ENCODE measurements at places on chromosomes 1 and 21.

- DNase-seq: no peak
These were observed 10.9 kb downstream of the BTBD19 start for GRCh38 chr1:44819196-44819607.

DNA sequence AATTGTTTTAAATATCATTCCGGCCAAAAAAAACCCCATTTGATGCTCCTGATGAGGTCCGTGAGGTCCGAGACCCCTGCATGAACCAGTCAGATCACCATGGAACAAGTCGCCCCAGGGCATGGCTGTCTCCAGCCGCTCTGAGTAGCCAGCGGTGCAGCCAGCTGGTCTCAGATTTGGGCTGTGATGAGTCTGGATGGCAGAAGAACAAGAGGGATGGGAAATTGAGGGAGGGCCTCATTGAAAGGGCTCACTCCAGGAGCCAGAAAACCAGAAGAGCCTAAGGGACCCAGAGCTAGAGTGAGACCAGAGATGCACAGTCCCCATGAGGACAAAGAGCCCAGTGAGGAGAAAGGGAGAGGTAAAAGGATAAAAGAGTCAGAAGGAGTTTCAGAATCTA is 174.0 kb downstream of the TOMM20 start:
- peak; percentile 22 for DNase-seq

DNA sequence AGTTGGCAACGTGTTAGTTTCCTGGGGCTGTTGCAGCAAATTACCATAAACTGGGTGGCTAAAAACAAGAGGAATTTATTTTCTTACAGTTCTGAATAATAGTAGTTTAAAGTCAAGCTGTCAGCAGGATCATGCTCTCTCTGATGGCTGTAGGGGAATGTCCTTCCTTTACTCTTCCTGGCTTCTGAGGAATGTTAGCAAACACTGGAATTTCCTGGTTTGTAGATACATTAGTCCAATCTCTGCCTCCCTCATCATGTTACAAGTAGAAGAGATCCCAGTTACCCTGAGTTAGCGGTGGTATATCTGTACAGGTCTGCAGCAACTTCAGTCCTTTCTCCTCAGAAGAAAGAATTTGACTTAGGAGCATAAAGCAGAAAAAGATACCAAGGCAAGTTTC is 2249.1 kb downstream of the NCAM2 start:
- DNase-seq: no peak

GRCh38 chr1:183248989-183249691 is 63.1 kb downstream of the LAMC2 start:
- DNase-seq: no peak

GRCh38 chr1:54976747-54977146 is 3.7 kb upstream of the TMEM61 start:
- no peak for DNase-seq

- peak; percentile 50 for DNase-seq
These were observed 17.4 kb upstream of the HIVEP3 start for GRCh38 chr1:41936107-41936506.
